ENCODE measurements at places on chromosomes 1 and 21.
A peak's percentile ranks its signal among the peaks of the same experiment; 100 is the strongest.

DNA sequence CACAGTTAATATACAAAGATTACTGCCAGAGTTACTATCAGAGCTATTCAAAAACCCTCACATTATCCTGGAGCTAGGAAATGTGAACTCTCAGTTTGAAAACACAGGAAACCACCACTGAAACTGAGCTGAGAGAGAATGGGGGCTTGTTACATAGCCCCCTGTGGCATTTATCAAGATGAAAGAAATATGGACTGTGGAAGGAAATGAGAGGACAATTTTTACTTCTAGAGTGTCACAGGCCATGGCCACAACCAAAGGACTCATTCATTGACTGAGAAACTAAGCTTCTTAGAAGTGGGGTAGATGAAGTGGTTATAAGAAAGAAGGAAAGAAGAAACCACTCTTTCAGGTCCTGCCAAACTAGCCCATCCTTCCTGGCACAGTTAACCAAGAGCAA lies 25.3 kb downstream of the DSTYK start:
- DNase-seq, result no peak

DNA sequence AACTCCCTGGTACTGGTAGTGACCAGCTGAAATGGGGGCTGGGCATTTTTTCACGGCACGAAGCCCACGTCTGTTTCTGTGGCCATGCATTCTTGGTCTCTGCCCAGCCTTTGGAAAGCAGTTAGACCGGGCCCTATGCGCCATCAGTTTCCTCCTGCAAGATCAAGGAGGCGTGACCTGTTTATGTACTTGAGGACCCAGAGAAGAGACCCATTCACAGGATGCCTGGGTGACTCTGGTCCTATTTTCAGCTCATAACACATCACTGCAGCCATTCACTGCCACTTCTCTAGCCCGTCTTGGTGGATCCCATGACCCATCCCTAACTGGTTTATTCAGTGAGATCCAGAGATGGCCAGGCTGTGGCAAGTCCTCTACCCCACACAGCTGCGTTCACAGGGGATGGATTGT lies 70.4 kb downstream of the SPSB1 start:
- DNase-seq, result no peak

GRCh38 chr1:162829268-162829667 lies 31.7 kb downstream of the CCDC190 start:
- no peak for DNase-seq

DNA sequence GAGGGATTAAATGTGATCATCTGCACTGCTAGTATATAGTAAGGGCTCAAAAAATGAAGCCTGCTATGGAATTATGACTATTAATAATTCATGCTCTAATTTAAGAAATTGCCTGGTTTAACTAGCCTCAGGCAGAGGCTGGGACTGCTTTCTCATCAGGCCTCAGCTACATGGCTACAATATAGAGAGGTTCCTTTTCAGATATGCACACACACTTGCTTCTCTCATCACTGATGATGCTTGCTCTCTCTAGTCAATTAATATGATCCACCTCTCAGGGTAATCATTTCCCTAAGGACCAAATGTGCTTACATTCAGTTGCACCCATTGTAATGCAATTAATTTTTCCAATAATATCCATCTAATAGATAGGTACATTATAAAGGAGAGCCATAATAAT lies 324.9 kb upstream of the ST6GALNAC5 start:
- DNase-seq, result no peak

GRCh38 chr1:209624558-209625549 lies 27.4 kb downstream of the LAMB3 start:
- DNase-seq, result no peak

GRCh38 chr1:31571340-31572295 lies 4.7 kb upstream of the TINAGL1 start:
- DNase-seq, result no peak

- DNase-seq, result no peak
Measured at GRCh38 chr1:176315519-176316220, 108.6 kb upstream of the COP1 start.

GRCh38 chr1:116529199-116529631 lies 41.6 kb downstream of the CD58 start:
- DNase-seq, result no peak

DNA sequence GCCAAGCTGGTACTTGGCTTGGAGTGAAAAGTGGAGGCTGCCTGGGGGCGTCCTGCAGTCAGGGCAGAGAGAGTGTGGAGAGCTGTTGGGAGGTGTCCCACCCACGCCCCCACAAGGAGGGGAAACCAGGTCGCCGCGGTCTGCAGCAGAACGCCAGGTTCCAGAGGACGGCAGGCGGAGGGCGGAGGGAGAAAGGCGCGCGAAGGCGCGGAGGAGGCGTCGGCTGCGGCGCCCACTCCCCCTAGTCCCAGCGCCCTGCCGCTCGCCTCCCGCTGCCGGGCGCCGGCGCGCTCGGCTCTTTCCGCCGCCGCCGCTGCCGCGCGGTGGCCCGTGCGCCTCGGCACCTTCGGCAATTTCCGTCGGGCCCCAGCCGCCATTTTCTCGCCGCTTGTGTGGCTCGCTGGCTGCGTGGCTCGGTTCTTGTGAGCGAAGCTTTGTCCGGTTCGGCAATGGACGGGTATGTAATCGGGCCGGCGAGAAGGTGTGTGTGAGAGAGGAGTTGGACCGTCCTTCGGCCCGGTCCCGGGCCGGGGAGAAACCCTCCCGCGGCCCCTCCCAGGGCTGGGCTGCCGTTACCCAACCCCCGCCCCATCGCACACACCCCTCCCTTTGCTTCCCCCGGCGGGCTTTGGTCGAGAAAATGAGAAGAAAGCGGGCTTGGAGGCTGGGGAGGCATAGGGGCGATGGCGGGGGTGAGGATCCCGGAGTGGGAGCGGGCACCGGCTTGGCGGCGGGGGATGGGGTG lies at the start of gene PTBP2:
PTBP2 (plus strand) TSS at position 369 of the 745 bp plus-strand sequence; CDS start at position 450, 81 bp downstream.
- DNase-seq, result peak; percentile 8

- no peak for DNase-seq
Measured at GRCh38 chr1:68332041-68332440, 99.7 kb upstream of the WLS start.

DNA sequence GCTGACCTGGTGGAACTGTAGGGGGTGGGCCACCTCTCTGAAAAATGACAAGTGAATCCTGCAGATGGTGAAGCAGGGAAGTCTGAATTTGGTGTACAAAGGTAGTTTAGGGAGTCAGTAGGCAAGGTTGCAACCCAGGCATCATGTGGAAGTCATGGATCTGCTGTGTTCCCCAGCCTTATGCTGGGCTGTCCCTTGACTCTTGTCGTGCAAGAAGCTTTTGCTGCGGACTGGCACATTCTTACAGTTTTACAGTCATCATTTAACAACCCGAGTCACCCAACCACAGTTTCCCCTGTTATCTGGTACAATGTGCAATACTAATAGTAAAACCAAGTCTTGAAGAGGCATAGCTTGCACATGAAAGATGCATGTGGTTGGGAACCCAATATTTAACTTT lies 13.2 kb downstream of the RHOU start:
- no peak for DNase-seq
